ENCODE measurements at places on chromosomes 3 and 15.

DNA sequence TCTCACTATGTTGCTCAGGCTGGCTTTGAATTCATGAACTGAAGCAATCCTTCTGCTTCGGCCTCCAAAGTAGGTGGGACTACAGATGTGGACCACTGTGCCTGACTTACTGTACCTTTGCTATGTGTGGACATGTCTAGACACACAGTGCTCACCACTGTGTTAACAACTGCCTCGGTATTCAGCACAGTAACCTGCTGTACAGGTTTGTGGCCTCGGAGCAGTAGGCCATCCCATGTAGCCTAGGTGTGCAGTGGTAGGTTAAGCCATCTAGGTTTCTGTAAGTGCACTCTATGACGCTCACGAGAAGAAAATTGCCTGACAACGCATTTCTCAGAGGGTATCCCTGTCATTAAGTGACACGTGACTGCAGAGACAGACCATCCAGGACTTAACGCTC lies 70.3 kb downstream of the TAMM41 start:
- DNase-seq = no peak

DNA sequence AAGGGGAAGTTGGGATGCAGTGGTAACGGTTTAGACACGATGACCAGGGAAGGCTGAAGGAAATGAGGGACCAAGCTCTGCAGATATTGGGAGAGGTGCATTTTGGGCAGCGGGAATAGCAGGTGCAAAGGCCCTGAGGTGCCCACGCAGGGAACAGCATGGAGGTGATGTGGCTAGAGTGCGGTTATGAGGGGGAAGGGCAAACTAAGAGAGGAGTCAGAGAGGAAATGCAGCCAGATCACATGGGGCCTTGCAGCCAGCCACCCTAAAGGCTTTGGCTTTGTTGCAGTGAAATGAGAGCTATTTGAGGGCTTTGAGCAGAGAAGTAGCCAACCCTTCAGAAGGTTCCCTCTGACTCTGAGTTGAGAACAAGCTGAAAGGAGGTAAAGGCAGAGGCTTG lies 2.6 kb downstream of the SPATA12 start:
- no peak for DNase-seq

DNA sequence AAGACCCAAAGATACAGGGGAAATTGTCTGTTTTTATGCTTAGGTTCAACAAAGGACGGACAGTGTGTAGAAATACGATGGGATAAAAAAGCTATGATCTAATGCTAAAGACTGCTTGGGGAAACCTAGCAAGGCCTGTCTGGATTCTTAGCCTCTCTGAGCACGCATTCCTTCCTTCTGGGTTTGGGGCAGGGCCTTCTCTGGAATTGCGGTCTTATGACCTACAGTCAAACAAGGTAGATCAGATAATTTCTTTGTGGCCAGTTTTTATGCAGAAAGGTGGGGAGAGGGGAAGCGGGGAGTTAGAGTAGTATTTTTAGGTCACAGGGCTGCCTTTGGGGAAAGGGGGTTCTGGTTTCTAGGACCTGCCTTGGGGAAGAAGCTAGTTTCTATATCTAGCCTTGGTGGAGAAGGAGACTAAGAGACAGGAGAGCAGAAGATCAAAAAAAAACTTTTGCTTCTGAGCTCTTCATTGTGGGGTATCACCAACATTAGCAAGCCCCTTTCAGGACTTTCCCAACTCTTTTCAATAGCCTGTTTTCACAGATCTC lies 39.1 kb upstream of the LIPC start:
- DNase-seq = no peak

GRCh38 chr3:55343486-55344357 lies 143.4 kb downstream of the WNT5A start:
- no peak for DNase-seq

DNA sequence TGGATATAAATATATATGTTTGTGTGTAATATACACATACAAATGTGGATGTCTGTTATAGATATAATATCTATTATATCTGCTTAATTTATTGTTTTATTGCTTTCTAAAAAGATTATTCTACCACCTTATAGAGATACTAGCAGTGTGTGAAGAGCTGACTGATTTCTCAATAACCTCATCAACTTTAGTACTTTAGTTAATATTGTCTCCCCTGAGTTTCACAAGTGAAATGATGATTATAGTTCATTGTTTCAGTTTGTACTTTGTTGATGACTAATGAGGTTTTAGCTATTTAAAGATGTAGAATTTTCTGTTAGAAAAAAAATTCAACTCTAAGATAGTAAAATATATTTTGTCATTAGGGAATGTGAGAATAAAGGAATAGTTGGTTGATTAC lies 11.4 kb downstream of the RSRC1 start:
- no peak for DNase-seq
